Type B pancreatic cell (in vitro differentiated cells): ENCODE measurements at places on chromosomes 7 and 10.
A peak's percentile ranks its signal among the peaks of the same experiment; 100 is the strongest.

- no peak overlapping the region for H3K4me3 ChIP-seq
- peaks cover 6% of the 10 kb centered on the region for H3K36me3 ChIP-seq
- H3K27me3 ChIP-seq, result no peaks in the 10 kb centered on the region
- DNase-seq, result no peak
- H3K4me1 ChIP-seq, result peaks cover 13% of the 10 kb centered on the region
- no peak overlapping the region for H3K27ac ChIP-seq
These were observed 80.5 kb downstream of the MACC1 start for GRCh38 chr7:20136647-20137046.

DNA sequence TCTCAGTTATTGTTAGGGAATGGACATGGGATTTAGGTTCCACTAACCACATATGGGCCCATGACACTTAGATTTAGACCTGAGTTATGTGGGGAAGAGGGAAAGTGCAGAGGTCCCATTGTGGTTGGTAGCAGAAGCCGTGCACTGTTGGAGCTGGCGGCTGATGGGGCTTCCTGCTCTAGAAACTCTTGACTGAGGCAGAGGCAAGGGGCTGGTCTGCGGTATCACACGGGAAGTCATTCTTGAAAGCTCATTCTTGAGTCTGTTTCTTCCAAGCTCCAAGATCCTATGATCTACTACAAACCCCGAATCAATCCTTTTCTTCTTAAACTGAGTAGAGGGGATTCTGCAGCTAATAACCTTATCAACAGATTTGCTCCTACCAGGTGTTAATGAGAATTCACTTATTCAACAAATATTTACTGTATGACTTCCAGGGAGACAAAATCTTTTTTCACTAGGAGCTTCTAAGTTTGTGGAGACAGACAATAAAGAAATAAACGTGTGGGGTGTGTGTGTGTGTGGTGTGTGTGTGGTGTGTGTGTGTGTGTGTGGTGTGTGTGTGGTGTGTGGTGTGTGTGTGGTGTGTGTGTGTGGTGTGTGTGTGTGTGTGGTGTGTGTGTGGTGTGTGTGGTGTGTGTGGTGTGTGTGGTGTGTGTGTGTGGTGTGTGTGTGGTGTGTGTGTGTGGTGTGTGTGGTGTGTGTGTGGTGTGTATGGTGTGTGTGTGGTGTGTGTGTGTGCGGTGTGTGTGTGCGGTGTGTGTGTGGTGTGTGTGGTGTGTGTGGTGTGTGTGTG lies 57.1 kb downstream of the AOC1 start:
- no peak overlapping the region for H3K4me3 ChIP-seq
- H3K27ac ChIP-seq, result no peak overlapping the region
- no peaks in the 10 kb centered on the region for H3K36me3 ChIP-seq
- DNase-seq, result no peak
- peaks cover 54% of the 10 kb centered on the region for H3K27me3 ChIP-seq

DNA sequence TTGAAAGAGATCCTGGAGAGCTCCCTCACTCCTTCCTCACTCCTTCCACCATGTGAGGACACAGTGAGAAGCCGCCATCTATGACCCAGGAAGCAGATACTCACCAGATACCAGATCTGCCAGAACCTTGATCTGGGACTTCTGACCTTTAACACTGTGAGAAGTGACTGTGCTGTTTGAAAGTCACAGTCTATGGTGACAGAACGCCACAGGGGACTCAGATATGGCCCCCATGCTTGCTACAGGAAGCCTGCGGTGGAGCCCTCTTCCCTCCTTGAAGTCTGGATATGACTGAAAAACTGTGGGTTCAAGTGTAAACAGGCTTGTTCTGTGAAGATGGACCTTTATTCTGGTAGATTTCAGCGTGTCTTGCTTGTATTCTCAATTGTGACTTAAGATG lies 297.8 kb downstream of the KLF6 start:
- DNase-seq, result no peak
- H3K4me1 ChIP-seq, result peaks cover 29% of the 10 kb centered on the region
- no peak overlapping the region for H3K4me3 ChIP-seq
- H3K27me3 ChIP-seq, result no peaks in the 10 kb centered on the region

GRCh38 chr10:109877546-109877945 lies 45.8 kb downstream of the XPNPEP1 start:
- DNase-seq, result no peak
- H3K4me3 ChIP-seq, result no peak overlapping the region

DNA sequence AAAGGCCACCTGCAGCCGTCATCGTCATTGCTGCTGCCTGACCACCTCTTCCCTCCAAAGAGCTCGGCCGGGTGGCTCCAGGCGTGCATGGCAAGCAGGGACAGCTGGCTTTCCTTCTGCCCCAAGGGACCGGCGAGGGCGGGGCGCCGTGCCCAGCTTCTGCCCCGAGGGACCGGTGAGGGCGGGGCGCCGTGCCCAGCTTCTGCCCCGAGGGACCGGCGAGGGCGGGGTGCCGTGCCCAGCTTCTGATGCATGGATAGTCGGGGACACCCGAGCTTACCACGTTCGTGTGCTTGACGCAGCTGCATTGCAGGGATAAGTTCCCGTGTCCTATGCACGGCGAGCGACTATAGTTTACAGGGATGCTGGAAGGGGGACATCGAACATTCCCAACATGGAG lies 27.0 kb downstream of the CFAP46 start:
- H3K27me3 ChIP-seq, result no peaks in the 10 kb centered on the region
- no peaks in the 10 kb centered on the region for H3K36me3 ChIP-seq
- H3K27ac ChIP-seq, result no peak overlapping the region
- H3K4me1 ChIP-seq, result peaks cover 5% of the 10 kb centered on the region
- no peak for DNase-seq

DNA sequence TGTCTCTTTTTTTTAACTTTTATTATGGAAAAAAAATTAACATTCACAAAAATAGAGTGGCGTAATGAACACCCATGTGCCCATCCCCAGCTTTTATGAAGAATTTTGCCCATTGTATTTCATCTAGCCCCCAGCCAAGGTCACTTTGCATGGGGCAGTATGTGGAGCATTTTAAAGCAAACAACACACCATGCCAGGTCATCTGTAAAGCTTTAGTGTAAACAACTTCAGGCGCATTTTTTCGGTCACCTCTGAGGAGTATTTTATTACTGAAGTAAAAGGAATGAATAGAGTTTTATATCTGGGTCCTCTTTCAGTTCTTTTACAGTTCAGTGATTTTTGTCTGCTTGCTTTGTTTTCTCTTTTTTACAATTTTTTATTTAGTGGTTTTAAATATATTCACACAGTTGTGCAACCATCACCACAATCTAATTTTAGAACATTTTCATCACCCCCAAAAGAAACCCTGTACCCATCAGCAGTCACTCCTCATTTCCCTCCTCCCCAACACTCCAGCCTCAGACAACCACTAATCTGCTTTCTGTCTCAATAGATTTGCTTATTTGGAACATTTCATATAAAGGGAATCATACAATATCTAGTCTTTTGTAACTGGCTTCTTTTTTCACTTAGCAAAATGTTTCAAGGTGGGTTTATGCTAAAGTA lies 87.9 kb downstream of the SLC37A3 start:
- peaks cover 5% of the 10 kb centered on the region for H3K36me3 ChIP-seq
- H3K4me3 ChIP-seq, result no peak overlapping the region
- H3K27me3 ChIP-seq, result no peaks in the 10 kb centered on the region
- peaks cover 12% of the 10 kb centered on the region for H3K4me1 ChIP-seq
- no peak for DNase-seq
- no peak overlapping the region for H3K27ac ChIP-seq

DNA sequence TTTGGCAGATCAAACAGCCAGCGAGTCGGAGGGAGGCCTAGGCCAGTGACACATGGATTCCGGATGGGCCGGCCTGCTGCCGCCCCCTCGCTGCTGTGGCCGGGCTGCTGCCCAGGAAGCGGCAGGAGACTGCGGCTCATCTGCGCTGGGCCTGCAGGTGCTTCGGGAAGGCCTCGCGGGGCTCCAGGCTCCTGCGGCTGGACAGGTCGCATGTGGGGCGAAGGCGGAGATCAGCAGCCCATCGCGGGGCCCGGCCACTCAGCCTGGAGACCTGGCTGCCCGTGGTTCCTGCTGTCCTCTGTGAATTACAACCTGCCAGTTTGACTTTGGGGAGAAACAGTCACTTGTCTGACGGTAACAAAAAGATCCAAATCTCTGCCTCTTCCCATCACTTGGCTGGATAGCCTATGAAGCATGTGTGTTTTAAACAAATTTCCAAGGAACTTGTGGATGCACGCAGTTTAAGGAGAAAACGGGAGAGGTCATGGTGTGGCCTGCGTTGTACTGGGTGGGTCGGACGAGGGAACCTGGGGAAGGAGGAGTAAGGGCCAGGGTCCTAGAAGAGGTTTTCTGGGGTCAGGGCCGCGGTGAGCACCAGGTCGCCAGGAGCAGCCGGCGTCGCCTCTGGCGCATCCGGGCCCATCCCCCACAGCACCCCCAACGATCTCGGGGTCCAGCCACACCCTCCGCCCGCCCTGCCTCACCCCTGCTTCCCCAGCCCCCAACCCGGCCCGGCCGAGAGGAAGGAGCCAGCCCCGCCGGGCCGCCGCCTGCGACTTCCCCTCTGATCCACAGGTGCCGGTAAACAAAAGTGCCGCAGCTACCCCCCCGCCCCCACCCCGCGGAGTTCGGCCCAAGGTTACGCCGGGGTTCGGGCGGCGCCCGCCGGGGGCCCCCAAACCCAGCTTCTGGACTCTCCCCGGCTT lies 1.6 kb downstream of the SPOCK2 start:
- H3K4me1 ChIP-seq, result peaks cover 15% of the 10 kb centered on the region
- H3K27me3 ChIP-seq, result peaks cover 66% of the 10 kb centered on the region
- peak overlapping the region; percentile 38 for H3K27ac ChIP-seq
- H3K4me3 ChIP-seq, result peak overlapping the region; percentile 89
- H3K36me3 ChIP-seq, result peaks cover 7% of the 10 kb centered on the region

GRCh38 chr10:102419269-102420180 lies 940 bp upstream of the PSD start:
- no peaks in the 10 kb centered on the region for H3K36me3 ChIP-seq
- DNase-seq, result peak; percentile 84
- peaks cover 5% of the 10 kb centered on the region for H3K4me1 ChIP-seq
- H3K4me3 ChIP-seq, result peak overlapping the region; percentile 95

DNA sequence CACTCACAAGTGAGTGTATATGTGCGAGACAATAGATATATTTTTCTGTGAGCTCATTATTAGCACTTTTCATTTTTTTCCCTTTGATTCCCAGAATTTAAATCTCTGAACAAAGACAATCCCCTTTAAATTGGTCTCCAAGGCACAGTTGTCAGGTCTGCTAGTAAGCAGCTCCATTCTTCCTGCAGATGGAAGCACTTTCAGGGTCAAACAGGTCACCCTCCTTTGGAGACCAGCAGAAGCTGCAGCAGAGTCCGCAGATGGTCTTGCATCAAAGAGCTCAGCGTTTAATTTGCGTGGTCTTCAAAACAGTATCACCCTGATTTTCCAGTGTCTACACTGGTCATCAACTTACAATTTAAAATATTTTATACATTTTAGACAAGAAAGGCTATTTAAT lies 543.8 kb downstream of the ARL4A start:
- no peak overlapping the region for H3K27ac ChIP-seq
- H3K4me3 ChIP-seq, result no peak overlapping the region
- no peaks in the 10 kb centered on the region for H3K36me3 ChIP-seq
- H3K4me1 ChIP-seq, result peaks cover 9% of the 10 kb centered on the region
- H3K27me3 ChIP-seq, result no peaks in the 10 kb centered on the region
- no peak for DNase-seq

- H3K27ac ChIP-seq, result no peak overlapping the region
- H3K27me3 ChIP-seq, result no peaks in the 10 kb centered on the region
- H3K4me1 ChIP-seq, result peaks cover 10% of the 10 kb centered on the region
These were observed 26.4 kb downstream of the FBXW4 start for GRCh38 chr10:101668566-101668965.

GRCh38 chr7:139557857-139558581 lies 34.5 kb downstream of the CLEC2L start:
- DNase-seq, result peak; percentile 40
- H3K27ac ChIP-seq, result no peak overlapping the region
- H3K4me3 ChIP-seq, result no peak overlapping the region
- H3K4me1 ChIP-seq, result no peaks in the 10 kb centered on the region
- H3K36me3 ChIP-seq, result peaks cover 16% of the 10 kb centered on the region

- H3K27me3 ChIP-seq, result peaks cover 4% of the 10 kb centered on the region
- H3K36me3 ChIP-seq, result no peaks in the 10 kb centered on the region
- no peak overlapping the region for H3K4me3 ChIP-seq
- H3K4me1 ChIP-seq, result no peaks in the 10 kb centered on the region
These were observed 879.0 kb upstream of the CELF2 start for GRCh38 chr10:10138685-10139084.

- H3K4me3 ChIP-seq, result no peak overlapping the region
- no peaks in the 10 kb centered on the region for H3K4me1 ChIP-seq
- no peak for DNase-seq
- peaks cover 12% of the 10 kb centered on the region for H3K36me3 ChIP-seq
- no peak overlapping the region for H3K27ac ChIP-seq
These were observed 33.6 kb downstream of the NKX6-2 start for GRCh38 chr10:132752378-132752777.

DNA sequence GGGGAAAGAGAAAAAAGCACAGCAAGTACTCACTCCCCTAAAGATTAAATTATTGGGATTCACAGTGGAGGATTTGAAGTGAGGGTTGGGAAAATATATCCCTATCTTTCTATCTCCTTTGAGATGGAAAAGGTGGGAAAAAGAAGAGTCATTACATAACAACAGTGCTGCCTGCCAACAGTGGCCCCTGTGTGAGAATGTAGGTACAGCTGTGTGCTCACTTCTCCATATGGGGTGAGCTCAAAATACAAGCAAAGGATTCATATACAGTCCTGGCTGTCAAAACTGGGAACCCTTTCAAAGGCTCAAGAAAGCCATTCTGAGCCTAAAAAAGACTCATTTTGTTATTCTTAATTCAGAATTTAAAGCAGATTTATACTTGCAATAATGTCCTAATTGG lies 458.5 kb downstream of the GPAM start:
- no peak overlapping the region for H3K4me3 ChIP-seq
- peaks cover 21% of the 10 kb centered on the region for H3K27me3 ChIP-seq
- H3K4me1 ChIP-seq, result no peaks in the 10 kb centered on the region

GRCh38 chr7:29924006-29924405 lies 65.6 kb downstream of the SCRN1 start:
- H3K4me3 ChIP-seq, result no peak overlapping the region
- peaks cover 4% of the 10 kb centered on the region for H3K4me1 ChIP-seq
- no peak for DNase-seq
- H3K27me3 ChIP-seq, result no peaks in the 10 kb centered on the region

DNA sequence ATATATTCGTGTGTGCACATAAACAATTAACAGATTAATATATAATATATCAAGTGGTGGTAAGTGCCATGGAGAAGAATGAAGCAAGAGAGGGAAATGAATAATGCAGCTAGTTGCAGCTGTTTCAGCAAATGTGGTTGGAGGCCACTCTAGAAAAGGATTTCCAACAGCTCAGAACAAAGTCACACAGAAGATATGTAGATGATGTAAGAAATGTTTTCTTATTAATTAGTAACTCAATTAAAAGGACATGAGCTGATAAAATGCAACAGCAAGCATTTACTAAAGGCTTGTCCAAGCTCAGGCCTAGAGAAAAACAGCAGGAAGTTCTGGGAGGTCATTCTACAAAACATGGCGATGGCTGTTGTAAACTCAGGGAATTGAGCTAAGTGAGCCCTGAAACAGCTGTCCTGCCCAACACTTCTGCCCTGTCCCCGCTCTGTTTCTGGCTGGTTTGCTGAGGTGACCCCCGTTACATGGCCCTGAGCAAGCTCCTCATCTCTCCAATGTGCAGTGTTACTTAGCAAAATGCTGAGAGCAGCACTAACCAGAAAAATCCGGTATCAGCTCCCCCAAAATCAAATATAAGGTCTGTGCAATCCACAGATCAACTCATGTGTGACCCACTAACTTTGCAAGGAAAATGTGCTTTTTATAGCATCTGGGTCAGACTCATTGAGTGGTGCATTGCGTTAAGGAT lies 23.4 kb upstream of the C10orf67 start:
- H3K4me1 ChIP-seq, result peaks cover 17% of the 10 kb centered on the region
- no peak overlapping the region for H3K4me3 ChIP-seq
- H3K27me3 ChIP-seq, result no peaks in the 10 kb centered on the region
- H3K36me3 ChIP-seq, result no peaks in the 10 kb centered on the region
- no peak for DNase-seq
